Astrocyte of the spinal cord (primary cell): ENCODE measurements at places on chromosomes 12 and 14.

GRCh38 chr14:33737446-33737845 lies 213.4 kb downstream of the EGLN3 start:
- peak; percentile 33 for DNase-seq

- no peak for DNase-seq
Observed at GRCh38 chr14:56694609-56695008, 115.0 kb downstream of the TMEM260 start.

DNA sequence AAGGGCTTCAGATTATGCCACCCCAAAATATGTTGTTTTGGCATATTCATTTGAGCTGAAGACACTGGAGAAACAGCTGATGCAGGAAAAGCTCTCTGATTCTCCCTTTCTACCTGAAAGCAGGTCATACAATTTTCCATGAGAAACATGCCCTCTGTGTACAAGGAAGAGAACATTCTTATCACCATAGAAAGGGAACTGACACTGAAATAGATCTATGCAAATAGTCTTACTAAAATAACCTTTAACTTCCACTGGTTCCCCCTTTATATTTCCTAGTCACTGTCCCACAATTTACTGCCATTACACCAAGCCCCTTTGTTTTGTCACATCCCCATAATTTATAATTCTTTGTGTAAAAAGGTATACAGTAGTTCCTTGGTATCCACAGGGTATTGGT lies 9.6 kb upstream of the PHC1 start:
- no peak for DNase-seq

GRCh38 chr14:73599499-73599898 lies 7.8 kb downstream of the ACOT4 start:
- DNase-seq = no peak

GRCh38 chr14:104196461-104197140 lies 58.2 kb downstream of the KIF26A start:
- no peak for DNase-seq

- DNase-seq = peak; percentile 23
Observed at GRCh38 chr12:53624458-53624857, 1.7 kb downstream of the ATF7 start.

GRCh38 chr12:1289371-1290155 lies 298.5 kb downstream of the ERC1 start:
- no peak for DNase-seq

GRCh38 chr12:44863867-44864266 lies 12.2 kb downstream of the NELL2 start:
- no peak for DNase-seq

GRCh38 chr14:90815822-90816662 lies at the start of gene TTC7B:
Gene TTC7B (minus strand): TSS chr14:90816430. CDS start chr14:90816295, 135 bp downstream.
- DNase-seq = no peak

- no peak for DNase-seq
Observed at GRCh38 chr14:91349481-91350074, 68.0 kb downstream of the CCDC88C start.

GRCh38 chr12:54042970-54043853 lies 10.4 kb downstream of the HOXC5 start:
- DNase-seq = no peak

DNA sequence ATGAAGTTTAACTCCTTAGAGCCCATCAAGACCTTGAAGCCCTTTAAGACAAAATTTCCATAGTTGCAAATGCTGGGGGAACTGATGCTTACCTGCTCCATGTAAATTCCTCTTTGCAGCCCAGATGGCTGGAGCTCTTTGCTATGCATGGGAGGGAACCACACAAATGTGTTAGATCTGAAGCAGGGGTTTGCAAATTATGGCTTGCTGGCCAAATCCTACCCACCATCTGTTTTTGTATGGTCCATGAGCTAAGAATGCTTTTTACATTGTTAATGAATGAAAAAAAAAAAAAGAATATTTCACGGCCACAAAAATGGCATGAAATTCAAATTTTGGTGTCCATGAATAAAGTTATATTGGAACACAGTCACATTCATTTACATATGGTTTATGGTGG lies 74.6 kb downstream of the GCH1 start:
- no peak for DNase-seq

DNA sequence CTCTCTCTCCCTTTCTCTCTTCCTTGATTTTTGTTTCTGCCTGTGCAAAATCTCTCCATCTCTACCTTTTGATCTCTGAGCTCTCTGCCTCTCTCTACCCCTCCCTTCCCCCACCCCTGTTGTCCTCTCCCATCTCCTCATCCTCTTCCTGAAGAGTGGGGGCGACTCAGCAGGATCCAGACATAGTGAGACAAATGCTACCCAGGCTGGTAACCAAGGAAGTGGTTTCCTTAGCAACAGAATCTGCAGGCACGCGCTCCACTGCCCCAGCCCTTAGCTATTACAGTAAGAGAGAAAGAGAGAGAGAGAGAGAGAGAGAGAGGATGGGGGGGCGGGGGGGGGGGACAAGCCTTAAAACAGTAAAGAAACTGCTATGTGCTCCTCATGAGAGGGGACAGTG lies 85.6 kb downstream of the CMKLR1 start:
- no peak for DNase-seq
